ENCODE measurements at places on chromosomes 3 and 15.

GRCh38 chr3:143648708-143649107, 199.6 kb downstream of the SLC9A9 start:
- DNase-seq: no peak

- no peak for DNase-seq
Observed at GRCh38 chr3:11634081-11634635, 9.6 kb downstream of the VGLL4 start.

DNA sequence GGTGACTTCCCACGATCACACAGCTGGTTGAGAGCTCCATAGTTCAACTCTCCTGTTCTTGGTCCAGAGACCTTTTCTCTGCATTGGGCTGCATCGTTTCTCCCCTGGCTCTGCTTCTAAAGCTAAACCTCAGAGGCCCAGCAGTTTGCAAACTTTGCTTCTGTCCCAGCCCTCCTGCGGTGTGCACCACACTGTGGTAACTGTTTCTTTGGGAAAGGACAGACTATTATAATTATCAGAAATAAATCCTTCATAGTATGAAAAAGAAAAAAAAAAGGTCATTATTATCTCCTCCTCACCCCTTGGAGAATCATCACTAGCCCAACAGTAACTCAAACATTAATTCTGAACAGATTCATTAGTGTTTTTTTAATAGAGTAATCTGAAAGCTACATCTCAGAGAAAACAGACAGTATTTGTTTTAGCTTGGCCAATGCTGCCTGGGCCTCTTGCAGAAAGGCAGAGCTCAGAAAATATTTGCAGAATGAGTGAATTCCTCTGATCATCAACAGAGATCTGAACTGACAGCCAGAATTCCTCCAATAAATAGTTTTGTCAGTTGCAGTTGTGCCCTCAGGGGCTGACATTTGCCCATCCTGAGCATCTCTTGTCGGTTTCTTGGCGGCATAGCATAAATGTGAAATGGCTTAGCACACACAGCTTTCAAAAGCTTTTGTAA, 52.9 kb downstream of the BFSP2 start:
- no peak for DNase-seq

DNA sequence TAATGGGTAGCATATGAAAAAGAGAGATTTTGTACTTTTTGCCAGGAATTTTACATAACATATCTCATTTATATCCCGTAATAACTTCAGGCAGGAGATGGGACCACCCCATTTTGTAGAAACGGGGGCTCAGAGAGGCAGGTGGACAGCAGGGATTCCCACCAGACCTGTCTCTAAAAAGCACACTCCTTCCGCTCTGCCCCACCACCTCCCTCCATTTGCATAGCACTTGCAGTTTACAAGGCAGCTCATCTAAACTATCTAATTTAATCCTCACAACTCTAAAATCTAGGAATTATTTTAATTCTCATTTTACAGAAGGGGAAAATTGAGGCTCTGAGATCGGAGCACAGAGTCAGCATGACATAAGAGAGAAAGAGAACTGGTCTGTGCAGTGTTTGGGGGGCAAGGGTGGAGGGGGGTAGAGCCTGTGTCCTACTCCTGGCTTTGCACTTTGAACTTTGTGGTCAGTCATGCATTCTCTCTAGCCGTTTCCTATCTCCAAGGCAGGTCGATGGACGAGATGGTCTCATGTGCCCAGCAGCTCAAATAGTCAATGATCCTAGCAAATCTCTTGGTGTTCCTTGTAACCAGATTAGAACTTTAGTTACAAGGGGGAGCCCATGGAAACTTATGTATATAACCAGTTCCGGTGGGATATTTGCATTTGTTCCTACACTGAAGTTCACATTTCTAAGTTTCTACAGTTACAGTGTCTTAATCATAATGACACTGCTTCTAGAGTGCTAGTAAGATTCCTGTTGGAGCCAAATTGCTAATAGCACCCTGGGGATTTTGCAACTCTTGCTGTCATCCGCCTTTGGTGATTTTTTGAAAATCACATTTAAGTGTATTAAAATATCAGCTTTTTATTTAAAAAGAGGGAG, 18.6 kb downstream of the CRYGS start:
- DNase-seq: no peak

DNA sequence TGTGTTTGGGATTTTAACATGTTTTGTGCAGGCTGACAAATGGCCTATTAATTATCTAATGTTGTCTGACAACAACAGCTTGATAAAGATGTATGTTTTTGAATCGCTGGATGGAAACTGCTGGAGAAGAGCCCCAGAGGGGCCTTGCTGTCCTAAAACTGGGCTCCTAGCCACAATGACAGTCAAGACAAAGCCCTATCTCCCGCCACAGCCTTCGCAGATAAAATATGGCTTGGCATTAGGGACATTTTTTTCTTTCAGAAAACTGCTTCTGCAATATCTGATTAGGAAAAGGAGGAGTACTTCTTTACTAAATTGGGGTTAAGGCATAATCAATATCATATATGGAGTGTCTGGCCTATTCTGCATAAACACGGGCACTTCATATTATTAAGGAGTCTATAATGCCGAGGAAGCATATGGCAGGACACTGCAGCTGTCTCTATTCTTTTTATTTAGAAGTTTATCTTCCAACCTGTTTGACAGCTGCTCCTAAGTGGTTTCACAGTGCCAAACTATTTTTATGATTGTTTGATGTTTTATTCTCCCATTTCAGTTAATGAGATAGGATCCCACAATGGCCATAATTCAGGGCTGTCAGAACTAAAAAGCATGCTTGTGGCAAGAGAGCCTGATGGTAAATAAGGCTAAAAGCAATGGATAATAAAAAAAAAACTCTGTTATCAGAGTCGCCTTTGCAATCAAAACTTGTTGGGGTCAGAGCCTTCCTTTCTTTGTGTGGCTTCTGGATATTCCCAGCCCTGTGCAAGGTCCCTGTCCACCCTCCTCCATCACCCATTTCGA, 210.1 kb downstream of the MECOM start:
- no peak for DNase-seq

- no peak for DNase-seq
Observed at GRCh38 chr3:126672340-126672739, 17.4 kb upstream of the TXNRD3 start.

DNA sequence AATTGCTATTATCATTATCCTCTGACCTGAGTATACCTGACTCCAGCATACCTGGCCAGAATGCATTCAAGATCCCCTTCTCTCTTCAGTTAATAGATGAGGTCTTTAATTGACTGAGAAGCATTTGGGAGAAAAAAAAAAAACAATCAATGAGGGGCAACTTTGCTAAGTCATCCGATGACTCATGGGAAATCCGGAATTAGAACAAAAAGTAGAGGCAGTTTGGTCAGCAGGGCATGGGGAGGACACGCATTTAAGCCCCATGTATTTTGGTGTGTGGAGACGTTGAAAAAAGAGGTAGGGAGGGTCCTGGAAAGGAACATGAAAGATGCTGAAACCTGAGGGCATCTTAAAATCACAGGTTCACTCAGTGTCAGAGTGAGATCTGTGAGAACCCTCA, 256.2 kb downstream of the RORA start:
- no peak for DNase-seq

GRCh38 chr3:41434781-41435180, 235.5 kb downstream of the CTNNB1 start:
- DNase-seq: no peak

DNA sequence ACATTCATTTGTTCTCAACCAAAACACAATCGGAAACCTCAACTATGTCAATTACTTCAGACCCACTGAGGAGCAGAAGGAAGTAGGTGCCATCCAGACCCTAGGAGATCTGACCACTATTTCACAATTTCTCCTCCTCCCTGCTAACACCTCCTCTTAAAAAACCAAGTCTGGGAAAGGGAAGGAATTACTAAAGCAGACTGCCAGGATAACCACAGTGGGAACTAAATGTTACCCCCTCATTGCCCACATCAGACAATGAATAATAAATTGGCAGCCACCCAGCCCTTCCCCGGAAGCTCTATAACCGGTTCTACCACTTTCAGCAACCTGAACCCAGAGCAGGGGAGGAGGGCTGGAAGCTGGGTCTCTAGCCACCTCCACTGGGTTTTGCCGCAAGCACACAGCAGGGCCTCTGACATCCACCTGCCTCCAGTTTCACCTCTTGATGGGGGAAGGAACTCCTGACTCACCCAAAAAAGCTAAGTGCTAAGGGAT, 17.6 kb downstream of the C15orf62 start:
- DNase-seq: no peak

GRCh38 chr3:13065727-13066126, 7.5 kb downstream of the IQSEC1 start:
- no peak for DNase-seq

- DNase-seq: no peak
Observed at GRCh38 chr3:89577637-89578530, 470.5 kb downstream of the EPHA3 start.

GRCh38 chr3:190378240-190378891, 9.6 kb upstream of the CLDN16 start:
- no peak for DNase-seq

GRCh38 chr15:48416301-48416700, 85.1 kb downstream of the DUT start:
- no peak for DNase-seq

DNA sequence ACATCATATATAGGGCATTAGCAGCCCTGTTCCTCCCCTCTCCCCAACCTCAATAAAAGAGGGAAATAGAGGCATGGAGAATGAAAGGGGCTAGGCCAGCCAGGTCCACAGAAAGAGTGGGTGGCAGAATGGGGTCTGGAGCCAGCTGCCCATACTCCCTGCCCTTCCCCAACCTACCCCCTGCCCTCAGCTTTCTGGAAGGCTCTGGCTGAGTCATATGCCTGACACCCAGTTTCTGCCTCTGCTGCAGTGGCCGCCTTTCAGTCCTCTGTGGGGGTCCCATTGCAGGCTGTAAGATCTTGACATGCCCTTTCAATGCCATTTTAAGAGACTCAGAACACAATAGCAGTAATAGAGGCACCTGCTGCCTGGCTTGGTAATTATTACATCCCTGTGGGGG, 95.7 kb downstream of the LINGO1 start:
- DNase-seq: no peak
